ENCODE measurements at places on chromosomes 4 and X. TPM values are rescaled to one million over a fixed set of nuclear protein-coding genes. Genes with fewer than 3 reads are reported as not detected.

DNA sequence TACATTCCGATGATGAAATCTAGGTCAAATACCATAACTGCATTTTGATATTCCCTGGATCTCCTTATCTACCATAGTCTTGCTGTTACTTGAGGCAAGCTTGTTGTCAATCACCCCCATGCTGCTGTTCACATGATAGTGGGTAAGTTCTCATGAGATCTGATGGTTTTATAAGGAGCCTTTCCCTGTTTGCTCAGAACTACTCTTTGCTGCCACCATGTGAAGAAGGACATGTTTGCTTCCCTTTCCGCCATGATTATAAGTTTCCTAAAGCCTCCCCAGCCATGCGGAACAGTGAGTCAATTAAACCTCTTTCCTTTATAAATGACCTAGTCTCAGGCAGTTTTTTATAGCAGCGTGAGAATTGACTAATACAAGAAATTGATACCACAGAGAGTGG lies 432.0 kb downstream of the GLUD2 start:
- no peak overlapping the region for H3K27ac ChIP-seq
- H3K36me3 ChIP-seq: no peaks in the 10 kb centered on the region
- H3K4me3 ChIP-seq: no peak overlapping the region

- no peaks in the 10 kb centered on the region for H3K4me1 ChIP-seq
- no peak for DNase-seq
- H3K27ac ChIP-seq: no peak overlapping the region
- no peaks in the 10 kb centered on the region for H3K36me3 ChIP-seq
- no peaks in the 10 kb centered on the region for H3K27me3 ChIP-seq
These were observed 433.0 kb downstream of the PCDH10 start for GRCh38 chr4:133581996-133582619.

- no peak overlapping the region for H3K27ac ChIP-seq
- peaks cover 46% of the 10 kb centered on the region for H3K27me3 ChIP-seq
- H3K4me1 ChIP-seq: no peaks in the 10 kb centered on the region
- no peaks in the 10 kb centered on the region for H3K36me3 ChIP-seq
- peak; percentile 15 for DNase-seq
These were observed 689 bp upstream of the NHSL2 start for GRCh38 chrX:71909956-71910355.

DNA sequence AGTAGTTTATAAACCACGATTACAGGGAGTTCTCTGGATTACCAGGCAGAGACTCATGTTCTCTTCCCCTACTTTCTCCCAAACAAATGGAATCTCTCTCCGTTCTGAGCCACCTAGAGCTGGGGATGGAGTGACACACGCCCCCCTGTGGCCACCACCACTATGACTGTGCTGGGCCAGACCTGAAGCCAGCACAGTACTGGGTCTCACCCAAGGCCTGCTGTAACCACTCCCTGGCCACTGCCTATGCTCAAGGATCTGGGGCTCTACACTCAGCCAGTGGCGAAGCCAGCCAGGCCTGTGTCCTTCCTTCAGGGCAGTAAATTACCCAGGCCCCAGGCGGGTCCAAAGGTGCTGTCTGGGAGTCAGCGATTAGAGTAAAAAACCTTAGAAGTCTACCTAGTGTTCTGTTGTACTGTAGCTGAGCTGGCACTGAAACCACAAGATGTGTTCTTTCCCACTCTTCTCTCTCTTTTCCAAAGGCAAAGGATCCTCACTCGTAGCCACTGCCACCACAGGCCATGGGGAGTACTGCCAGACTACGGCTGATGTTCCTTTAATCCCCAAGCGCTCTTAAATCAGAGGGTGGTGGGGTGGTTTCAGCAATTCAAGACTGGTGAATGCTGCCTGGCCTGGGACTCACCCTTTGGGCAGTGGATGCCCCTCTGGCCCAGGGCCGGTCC lies 412.2 kb upstream of the ARX start:
- no peak for DNase-seq
- H3K36me3 ChIP-seq: no peaks in the 10 kb centered on the region
- H3K27me3 ChIP-seq: no peaks in the 10 kb centered on the region
- H3K4me3 ChIP-seq: no peak overlapping the region

GRCh38 chr4:101348367-101348827 lies 1.1 kb upstream of the PPP3CA start:
- H3K4me3 ChIP-seq: peak overlapping the region; percentile 92
- no peaks in the 10 kb centered on the region for H3K27me3 ChIP-seq
- DNase-seq: no peak

DNA sequence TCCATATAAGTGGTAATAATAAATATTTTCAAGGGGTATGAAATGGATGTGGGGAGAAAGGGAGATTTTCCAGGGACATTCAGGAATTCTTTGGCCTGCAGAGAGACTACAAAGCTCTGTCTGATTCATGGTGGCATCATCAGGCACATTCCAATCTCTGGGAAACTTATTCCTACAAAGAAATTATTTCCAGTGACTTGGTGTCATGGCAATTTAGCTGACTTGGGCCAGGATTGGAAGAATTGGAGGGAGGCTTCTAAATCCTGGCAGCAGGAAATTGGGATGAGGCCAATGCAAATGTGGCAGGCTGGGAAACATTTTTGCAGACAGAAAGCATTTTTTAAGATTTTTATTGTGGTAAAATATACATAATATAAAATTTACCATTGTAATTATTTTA lies 204.6 kb downstream of the RTL9 start:
- H3K27ac ChIP-seq: no peak overlapping the region
- no peak overlapping the region for H3K4me3 ChIP-seq
- H3K4me1 ChIP-seq: no peaks in the 10 kb centered on the region
- no peak for DNase-seq
- H3K36me3 ChIP-seq: no peaks in the 10 kb centered on the region
- H3K27me3 ChIP-seq: no peaks in the 10 kb centered on the region

DNA sequence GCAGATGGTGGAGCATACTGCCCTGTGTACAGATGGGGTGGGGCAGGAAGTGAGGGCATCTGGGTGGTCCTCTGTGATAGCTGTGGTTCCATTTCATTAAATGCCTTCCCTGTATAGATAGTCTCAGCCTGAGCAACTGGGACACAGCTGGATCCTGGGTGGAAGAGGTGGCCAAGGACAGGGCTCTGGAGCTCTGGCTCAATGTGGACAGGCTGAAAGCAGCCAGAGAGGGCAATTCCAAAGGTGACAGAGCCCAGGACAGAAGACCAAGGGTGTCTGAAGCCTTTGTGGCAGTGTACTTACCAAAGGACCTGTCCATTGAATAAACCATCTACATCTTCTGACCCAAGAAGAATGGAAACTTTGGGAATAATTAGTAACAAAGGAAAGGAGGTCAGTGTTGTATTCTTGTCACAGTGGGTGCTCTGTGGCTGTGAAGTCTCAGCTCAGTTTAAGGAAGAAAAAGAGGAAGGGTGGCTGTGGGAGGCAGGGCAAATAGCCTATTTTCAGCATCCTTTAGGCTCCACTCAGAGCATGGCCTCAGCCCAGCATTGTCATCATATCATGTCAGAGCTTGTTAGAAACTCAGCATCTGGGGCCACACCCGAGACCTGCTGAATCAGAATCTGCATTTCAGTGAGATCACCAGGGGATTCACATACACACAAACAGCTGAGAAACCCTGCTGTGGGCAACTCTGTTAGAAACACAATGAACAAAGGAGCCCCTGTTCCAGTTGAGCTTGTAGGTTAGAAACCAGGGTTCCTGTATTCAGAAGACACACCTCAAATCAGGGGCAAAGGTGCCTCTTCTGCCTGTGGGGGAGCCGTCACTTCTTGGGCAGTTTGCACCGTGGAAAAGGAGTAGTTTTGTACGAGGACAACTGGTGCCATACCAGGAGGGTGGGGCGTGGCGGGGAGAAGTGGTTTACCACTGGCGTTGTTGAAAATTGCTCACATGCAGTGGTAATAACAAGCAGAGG lies 168.6 kb downstream of the PTTG2 start:
- peaks cover 55% of the 10 kb centered on the region for H3K4me1 ChIP-seq
- DNase-seq: peak; percentile 73
- no peak overlapping the region for H3K4me3 ChIP-seq

DNA sequence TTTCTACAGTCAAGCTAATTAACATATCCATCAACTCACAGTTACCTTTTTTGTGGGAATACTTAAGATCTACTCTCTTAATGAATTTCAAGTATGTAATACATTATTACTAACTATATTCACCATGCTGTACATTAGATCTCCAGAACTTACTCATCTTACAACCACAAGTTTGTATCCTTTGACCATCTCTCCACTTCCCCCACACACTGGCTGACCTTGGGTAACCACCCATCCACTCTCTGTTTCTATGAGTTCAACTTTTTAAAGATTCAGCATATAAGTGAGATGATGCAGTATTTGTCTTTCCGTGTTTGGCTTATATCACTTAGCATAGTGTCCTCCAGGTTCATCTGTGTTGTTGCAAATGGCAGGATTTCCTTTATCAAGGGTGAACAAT lies 30.5 kb upstream of the MAGED1 start:
- H3K27me3 ChIP-seq: no peaks in the 10 kb centered on the region
- H3K27ac ChIP-seq: no peak overlapping the region
- DNase-seq: no peak
- no peak overlapping the region for H3K4me3 ChIP-seq

GRCh38 chrX:136608295-136608933 lies 39.5 kb upstream of the CD40LG start:
- no peak overlapping the region for H3K27ac ChIP-seq
- H3K36me3 ChIP-seq: no peaks in the 10 kb centered on the region
- H3K4me3 ChIP-seq: no peak overlapping the region
- H3K27me3 ChIP-seq: no peaks in the 10 kb centered on the region

- no peaks in the 10 kb centered on the region for H3K27me3 ChIP-seq
- no peaks in the 10 kb centered on the region for H3K4me1 ChIP-seq
- H3K36me3 ChIP-seq: no peaks in the 10 kb centered on the region
- DNase-seq: no peak
These were observed 46.7 kb upstream of the MXRA5 start for GRCh38 chrX:3393178-3393577.

- no peaks in the 10 kb centered on the region for H3K27me3 ChIP-seq
- DNase-seq: no peak
- no peaks in the 10 kb centered on the region for H3K36me3 ChIP-seq
- H3K27ac ChIP-seq: no peak overlapping the region
- H3K4me3 ChIP-seq: no peak overlapping the region
These were observed 2275.1 kb downstream of the PCDH7 start for GRCh38 chr4:32994981-32995881.

DNA sequence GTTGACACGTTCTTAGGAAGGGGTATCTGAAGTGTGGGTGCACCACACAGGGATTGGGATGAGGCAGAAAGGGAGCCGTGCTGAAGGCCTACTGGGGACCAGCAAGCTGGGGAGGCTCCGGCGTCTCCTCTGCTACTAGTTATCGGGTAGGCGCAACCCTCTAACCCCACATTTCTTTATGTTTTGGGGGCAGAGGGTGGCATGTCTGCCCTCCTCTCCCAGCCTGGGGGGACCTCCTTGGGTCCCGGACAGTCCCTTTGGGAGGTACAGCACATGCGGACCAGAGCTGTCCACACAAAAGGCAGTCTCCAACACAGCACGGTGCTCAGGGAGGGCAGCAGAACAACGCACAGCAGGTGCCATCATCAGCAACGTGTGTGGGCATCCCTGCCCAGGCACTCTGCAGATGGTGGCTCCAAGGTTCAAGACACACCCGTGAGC lies 33.2 kb downstream of the WDR1 start:
- no peaks in the 10 kb centered on the region for H3K27me3 ChIP-seq
- no peak overlapping the region for H3K27ac ChIP-seq
- H3K4me3 ChIP-seq: no peak overlapping the region
- no peak for DNase-seq

- H3K27me3 ChIP-seq: peaks cover 10% of the 10 kb centered on the region
- H3K4me3 ChIP-seq: no peak overlapping the region
- no peaks in the 10 kb centered on the region for H3K36me3 ChIP-seq
- no peaks in the 10 kb centered on the region for H3K4me1 ChIP-seq
- no peak for DNase-seq
These were observed 46.8 kb upstream of the RADX start for GRCh38 chrX:106564986-106565385.

- H3K4me1 ChIP-seq: no peaks in the 10 kb centered on the region
- no peak overlapping the region for H3K4me3 ChIP-seq
- DNase-seq: no peak
These were observed 30.4 kb upstream of the UBE2NL start for GRCh38 chrX:143853488-143853887.

DNA sequence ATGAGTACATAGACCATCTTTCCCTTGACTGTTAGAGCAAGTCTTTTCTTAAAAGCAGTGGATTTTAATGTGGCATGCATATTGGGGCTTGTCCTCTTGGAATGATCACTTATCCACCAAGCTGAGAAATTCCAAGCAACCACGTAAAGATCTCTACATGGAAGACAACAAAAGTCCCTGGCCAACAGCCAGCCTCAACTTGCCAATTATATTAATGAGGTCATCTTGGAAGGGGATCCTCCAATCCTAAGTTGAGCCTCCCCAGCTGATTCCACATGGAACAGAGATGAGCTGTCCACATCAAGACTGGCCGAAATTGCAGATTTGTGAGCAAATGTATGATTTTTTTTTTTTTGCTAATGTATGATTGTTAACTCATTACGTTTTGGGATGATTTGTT lies 20.6 kb upstream of the FTHL17 start:
- no peaks in the 10 kb centered on the region for H3K4me1 ChIP-seq
- H3K27ac ChIP-seq: no peak overlapping the region
- peak; percentile 38 for DNase-seq
- no peak overlapping the region for H3K4me3 ChIP-seq

DNA sequence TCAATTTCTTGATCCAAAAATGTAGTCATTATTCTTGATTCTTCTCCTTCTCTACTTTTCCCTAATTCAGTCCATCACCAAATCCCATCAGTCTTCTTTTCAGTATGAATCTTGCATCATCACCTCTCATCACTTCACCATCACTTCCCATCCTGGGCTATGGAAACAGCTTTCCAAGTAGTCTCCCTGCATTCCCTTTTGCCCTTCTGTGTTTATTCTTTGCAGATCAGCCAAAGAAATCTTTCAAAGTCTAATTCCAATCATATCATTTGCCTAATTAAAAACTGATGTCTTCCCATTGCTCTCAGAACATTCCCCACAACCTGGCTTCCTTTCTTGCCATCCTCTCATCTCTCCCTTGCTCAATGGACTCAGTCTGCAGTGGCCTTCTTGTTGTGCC lies 201.7 kb upstream of the ADAMTS3 start:
- H3K4me3 ChIP-seq: no peak overlapping the region
- H3K4me1 ChIP-seq: no peaks in the 10 kb centered on the region
- H3K27me3 ChIP-seq: no peaks in the 10 kb centered on the region
- DNase-seq: no peak

DNA sequence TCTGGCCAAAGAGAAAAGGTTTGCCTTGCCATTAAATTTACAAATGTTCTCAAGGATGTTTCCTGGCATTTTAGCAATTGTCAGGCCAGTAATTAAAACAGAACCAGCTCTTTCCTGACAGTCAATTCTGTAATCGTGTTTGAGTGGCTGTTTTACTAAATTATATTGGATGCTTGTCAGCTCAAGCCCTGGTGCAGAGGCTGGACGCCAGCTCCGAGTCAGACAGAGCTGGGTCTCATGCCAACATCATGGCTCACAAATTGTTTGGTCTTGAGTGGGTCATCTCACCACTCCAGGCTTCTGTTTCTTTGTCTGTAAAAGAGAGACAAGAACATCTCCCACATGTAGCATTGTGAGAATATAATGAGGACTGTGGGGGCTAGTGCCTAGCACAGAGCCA lies 190.3 kb upstream of the PSAPL1 start:
- no peak for DNase-seq
- H3K27me3 ChIP-seq: peaks cover 38% of the 10 kb centered on the region
- no peak overlapping the region for H3K4me3 ChIP-seq
- no peaks in the 10 kb centered on the region for H3K36me3 ChIP-seq
- H3K4me1 ChIP-seq: peaks cover under 1% of the 10 kb centered on the region
- H3K27ac ChIP-seq: no peak overlapping the region

The RASL11B gene
- 4.9 TPM for total RNA-seq

The STPG2 gene
- total RNA-seq: not detected

The FAM120C gene
- 7.5 TPM for total RNA-seq

The GPR173 gene
- 1.0 TPM for total RNA-seq

The BGN gene
- 64.3 TPM for total RNA-seq

The MAGEA10 gene
- total RNA-seq: not detected

The LPAR4 gene
- total RNA-seq: 4.9 TPM

The ARMCX1 gene
- 35.6 TPM for total RNA-seq

The AKAP14 gene
- total RNA-seq: not detected

The CLDN2 gene
- total RNA-seq: not detected
